Head of caudate nucleus (tissue), 42 donors: ENCODE measurements at places on chromosomes 6 and 20.

DNA sequence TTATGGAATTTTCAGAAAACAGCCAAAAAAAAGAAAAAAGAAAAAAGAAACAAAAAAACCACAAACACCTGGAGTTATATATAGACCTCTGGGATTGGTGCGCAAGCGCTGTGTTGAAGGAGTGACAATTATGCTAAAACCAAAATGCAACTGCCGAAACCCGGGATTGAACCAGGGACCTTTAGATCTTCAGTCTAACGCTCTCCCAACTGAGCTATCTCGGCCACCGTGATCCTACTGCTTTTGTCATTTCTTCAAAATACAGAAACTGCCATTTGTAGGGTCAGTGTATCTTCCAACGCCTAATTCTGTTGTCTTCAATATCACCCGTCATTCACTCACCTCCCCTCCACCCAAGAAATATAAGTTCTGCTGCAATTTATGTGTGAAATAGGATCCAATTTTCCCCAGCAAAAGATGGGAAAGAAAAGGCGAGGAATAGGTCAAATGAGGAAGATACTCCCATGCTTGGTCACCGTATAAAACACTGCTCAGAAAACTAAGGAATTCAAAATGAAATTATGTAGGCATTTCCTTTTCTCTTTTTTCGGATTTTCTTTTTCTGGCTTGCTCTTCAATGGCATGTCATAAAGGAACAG is 116.0 kb downstream of the TRIM27 start:
- no peak for DNase-seq

- DNase-seq: no peak
Observed at GRCh38 chr6:100235631-100236030, 229.1 kb downstream of the SIM1 start.

DNA sequence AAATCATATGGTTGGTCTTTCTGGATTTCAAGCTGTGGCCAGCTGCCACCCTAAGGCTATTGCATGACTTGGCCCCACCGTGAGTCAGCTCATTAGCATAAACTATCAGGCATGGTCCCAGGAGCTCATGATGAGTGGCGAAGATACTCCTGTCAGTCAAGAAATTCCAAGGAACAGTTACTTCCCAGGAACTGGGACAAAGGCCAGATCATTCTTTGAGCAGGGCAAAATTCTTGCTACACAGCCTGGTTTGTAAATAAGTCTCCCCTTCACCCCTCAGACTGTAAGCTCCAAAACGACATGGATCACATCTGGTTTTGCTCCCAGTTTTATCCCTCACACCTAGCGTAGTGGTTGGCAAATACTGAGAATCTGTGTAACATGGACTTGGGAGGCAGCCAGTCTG is 33.0 kb upstream of the KIAA1586 start:
- DNase-seq: no peak

- DNase-seq: no peak
Observed at GRCh38 chr6:6614096-6614982, 25.8 kb downstream of the LY86 start.

DNA sequence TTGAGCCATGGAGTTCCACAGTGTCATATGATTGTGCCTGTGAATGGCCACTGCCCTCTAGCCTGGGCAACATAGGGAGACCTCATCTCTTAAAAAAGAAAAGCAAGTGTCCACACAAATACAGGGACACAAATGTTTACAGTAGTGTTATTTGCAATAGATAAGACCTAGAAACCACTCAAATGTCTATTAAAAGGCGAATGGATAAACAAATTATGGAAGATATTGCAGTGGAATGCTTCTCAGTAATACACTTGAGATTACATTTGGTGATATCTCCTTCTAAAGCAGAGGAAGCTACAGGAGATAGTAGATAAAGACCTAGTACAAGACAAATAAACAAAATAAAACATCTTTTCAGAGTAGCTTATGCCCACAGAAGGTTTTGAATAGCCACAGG is 44.6 kb upstream of the ASCC3 start:
- DNase-seq: no peak

DNA sequence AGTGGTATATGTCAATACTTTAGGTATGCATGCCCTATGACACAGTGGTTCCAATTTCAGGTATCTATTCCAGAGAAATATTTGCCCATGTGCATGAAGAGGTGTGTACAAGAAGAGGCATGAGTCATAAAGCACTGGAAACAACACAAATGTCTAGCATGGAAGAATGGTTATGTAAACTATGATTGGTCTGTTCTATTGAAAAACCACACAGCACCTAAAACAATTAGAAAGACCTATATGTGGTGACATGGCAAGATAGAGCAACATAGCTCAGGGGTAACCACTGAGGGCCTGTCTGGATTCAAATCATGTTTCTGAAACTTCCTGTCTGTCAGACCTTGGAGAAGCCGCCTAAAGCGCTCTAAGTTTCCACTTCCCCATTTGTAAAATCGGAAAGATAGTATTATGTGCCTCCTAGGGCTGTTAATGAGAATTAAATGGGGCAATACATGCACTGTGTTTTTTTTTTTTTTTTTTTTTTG is 76.0 kb upstream of the SHLD1 start:
- DNase-seq: no peak

GRCh38 chr6:52317841-52318581 is 33.5 kb upstream of the MCM3 start:
- no peak for DNase-seq

DNA sequence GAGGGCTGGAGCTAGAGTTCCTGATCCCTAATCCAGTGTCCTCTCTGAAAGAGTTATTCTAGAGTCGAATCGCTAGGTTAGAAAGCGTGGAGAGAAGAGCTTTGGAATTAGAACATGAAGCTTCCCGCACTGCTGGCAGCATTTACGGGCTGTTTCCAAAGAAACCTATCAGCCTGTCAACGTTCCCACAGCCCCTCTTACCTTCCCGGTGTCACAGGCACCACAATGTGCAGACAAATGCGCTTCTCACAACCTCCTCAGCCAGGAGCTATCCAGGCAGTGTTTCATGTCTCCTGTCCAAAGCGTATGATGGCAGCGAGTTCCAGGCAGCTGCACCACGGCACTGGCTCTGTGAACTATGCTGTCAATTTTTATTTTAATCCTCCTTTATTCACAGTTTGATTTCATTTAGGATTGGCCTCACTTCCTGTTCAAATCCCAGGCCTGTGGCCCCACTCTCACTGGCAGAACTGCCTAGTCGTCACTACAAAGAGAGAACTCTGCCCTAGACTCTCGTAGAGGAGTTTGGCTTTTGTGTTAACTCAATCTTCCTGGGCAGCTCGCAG is 322.8 kb upstream of the SOX4 start:
- DNase-seq: no peak

GRCh38 chr6:5712349-5713215 is 294.1 kb downstream of the NRN1 start:
- DNase-seq: no peak

DNA sequence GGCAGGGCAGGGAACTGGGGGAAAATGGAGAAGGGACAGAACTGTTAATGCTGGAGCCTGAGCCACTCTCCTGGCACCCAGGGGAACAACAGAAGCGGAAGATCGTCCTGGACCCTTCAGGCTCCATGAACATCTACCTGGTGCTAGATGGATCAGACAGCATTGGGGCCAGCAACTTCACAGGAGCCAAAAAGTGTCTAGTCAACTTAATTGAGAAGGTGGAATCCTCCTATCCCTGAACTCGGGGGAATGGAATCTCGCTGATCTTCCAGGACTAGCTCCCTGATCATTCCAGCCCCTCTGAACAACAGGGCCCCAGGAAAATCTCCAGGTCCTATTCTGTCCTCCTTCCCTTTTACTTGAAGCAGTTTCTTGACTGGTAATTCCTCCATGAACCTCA is 2.0 kb downstream of the CFB start:
- no peak for DNase-seq

GRCh38 chr20:59657459-59658046 is 53.2 kb downstream of the PHACTR3 start:
- no peak for DNase-seq

GRCh38 chr6:88650029-88650619 is 313.3 kb downstream of the RNGTT start:
- peak; percentile 46 for DNase-seq

GRCh38 chr6:20732896-20733295 is 198.6 kb downstream of the CDKAL1 start:
- no peak for DNase-seq

- DNase-seq: peak; percentile 43
Observed at GRCh38 chr6:36821581-36822335, 17.5 kb downstream of the CPNE5 start.

DNA sequence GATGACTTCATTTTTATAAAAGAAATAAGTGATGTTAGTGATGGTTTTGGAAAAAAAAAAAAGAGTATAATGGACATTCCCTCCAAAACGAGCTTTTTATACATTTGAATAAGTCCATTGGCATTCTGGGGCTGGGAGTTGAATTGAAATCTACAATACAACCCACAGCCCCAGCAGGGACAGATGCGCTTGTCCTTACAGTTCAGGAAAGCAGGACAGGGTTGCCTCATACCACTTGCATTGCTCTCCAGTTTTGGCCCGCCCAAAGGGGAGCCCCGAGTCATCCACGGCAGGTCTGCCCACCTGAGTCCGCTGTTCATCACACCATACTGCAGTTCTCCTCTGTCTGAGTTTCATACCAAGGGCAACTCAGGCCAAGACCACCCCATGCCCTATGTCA is 46.2 kb downstream of the VAPB start:
- no peak for DNase-seq

DNA sequence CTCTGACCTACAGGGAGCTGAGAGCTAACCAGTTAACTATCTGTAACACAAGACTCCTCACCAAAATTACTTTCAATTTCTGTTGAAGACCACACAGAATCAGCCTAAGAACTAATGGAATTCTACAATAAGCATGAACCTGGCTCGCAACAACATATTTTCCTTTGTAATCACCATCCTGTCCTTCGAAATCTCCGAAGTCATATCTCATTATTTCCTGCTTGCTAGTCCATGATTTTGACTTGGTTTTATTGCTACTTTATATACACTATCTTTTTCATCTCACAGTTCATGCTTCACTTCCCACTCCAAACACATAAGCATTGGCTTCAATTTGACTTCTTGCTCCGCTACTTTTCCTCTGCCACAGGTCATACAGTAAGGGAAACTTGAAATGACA is 405.8 kb upstream of the FKBP1C start:
- no peak for DNase-seq

- DNase-seq: no peak
Observed at GRCh38 chr6:65988006-65988405, 281.0 kb upstream of the EYS start.

GRCh38 chr6:35072051-35072697 is 69.0 kb downstream of the TCP11 start:
- DNase-seq: no peak

GRCh38 chr20:32296412-32296811 is 19.0 kb downstream of the KIF3B start:
- no peak for DNase-seq

- no peak for DNase-seq
Observed at GRCh38 chr20:1376408-1377270, 16.2 kb downstream of the FKBP1A start.

DNA sequence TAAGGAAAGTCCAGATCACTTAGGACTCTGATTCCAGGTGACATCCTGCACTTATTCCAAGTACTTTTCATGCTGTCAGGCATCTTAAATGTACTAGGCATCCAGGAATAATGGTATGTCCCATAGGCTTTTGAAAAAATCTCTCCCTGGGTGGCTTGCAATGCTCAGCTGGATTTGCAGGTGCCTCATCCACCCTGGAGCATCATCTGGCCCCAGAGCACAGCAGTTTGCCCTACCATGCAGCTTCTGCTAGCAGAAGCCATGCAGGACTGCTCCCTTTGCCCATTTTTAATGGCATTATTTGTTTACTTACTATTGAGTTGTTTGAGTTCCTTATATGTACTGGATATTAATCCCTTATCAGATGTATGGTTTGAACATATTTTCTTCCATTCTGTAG is 45.2 kb downstream of the DZANK1 start:
- no peak for DNase-seq

GRCh38 chr20:41361757-41362747 is 4.6 kb downstream of the EMILIN3 start:
- no peak for DNase-seq

- no peak for DNase-seq
Observed at GRCh38 chr6:28269492-28269891, 2.5 kb downstream of the ZSCAN26 start.

GRCh38 chr6:74611220-74611619 is 594.6 kb downstream of the COL12A1 start:
- DNase-seq: no peak

DNA sequence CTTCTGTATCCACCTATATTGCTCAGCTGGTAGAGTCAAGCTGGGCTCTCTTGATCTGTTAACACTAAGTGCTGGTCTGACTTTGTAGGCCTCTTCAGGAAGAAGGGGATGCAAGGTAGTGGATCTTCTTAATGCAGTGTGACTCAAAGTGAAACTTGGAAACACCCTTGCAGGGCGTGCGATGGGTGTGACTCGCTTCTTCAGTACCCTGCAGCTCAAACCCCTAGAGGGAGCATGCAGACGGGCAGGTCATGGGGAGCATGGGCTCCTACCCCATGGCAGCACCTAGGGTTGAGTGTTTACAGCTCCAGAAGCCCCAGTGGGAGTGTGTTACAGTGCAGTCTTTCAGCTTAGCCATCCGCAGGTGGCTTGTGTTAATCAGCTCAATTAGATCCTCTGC is 757 bp upstream of the SAMD3 start:
- DNase-seq: no peak
